ENCODE measurements at places on chromosomes 6 and 20.
A peak's percentile ranks its signal among the peaks of the same experiment; 100 is the strongest.

GRCh38 chr6:150592377-150592995 lies 7.2 kb upstream of the PLEKHG1 start:
- ATAC-seq, result no peak

- no peak for ATAC-seq
Measured at GRCh38 chr20:41191562-41192500, 54.5 kb downstream of the PLCG1 start.

GRCh38 chr6:72849346-72849745 lies 227.5 kb downstream of the KCNQ5 start:
- no peak for ATAC-seq

GRCh38 chr6:111741177-111741952 lies 131.9 kb downstream of the FYN start:
- no peak for ATAC-seq

DNA sequence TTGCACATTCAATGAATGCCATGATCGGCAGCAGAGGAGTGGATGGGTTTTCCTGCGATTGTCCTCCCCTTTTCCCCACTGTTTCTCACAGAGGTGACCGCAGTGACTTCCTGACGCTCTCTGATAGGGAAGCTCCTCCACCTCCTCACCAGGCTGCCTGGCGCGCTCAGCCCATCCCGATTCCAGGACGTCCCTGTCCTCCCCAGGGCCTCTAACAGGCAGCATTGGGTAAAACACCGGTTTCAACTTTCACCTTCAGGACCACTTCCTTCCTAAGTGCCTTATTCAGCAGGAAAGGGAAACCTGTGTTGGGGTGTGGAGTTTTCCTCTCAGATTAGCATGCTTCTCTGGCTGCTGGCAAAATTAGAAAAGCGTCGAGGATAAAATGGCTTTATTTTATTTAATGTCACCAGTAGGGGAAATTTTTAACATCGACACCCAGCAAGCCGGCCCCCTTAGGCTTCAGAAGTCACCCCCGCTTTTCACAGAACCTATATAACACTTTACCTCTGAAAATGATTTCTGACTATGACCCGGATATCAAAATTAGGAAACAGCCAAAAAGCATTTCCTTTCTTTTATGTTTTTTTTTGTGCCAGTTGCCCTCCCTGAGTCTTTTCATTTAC lies 570.4 kb upstream of the GJE1 start:
- peak; percentile 42 for ATAC-seq

DNA sequence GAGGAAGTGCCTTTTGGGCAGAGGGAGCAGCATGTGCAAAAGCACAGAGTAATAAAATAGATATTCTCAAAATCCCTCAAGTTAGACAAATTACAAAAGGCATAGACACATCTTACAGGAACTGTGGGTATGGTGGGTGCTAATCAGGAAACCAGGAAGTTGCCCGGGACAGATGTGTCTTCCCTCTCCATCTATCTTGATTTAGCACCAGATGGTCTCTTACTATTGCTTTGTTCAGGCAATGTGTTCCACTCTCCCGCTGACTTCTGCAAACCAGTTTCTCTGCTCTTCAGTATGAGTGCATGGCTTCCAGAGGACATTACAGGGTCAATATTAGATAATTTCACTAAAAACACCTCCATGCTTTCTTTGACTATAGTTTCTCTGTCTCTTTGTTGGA lies 13.2 kb downstream of the CITED2 start:
- ATAC-seq, result no peak

DNA sequence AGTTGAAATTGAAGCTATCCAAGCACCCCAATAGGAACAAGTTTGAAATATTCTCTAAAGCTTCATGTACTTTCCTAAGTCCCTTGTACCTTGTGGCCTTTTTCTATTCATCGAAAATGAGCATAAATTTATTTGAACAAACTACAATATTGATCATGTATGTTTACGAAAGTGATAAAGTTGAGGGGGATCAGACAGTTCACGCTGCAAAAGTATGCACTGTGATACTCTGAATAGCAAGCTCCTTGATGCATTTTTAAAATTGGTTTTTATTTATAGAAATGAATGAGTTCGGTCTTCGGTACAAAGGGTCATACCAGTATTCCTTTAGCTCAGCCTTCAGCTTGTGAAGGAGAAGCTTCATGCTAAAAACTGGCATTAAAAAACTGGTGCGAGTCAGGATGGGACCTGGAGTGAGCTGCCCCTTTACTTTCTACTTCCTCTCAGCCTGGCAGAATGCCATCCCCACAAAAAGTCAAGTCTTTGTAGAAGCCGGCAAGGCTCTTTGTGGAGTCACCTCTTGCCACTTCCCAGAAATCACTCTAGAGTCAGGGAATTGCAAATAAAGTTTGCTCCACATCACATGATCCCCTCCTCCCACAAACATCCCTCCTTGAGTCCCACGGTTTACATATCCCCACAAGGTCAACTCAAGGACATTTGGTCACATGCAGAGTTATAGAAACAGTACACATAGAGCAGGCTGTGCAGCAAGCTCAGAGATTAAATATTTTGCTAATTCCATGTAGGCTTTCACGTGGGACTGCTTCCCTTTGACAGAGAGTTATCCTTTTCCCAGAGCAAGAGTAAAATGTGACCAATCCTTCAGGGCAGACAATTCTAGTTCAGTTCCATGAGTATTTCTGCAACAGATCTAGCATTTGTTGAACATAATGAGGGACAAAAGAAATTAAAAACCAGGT lies 34.6 kb upstream of the ADGRF1 start:
- no peak for ATAC-seq

GRCh38 chr20:53923566-53924369 lies 146.6 kb downstream of the BCAS1 start:
- ATAC-seq, result no peak

DNA sequence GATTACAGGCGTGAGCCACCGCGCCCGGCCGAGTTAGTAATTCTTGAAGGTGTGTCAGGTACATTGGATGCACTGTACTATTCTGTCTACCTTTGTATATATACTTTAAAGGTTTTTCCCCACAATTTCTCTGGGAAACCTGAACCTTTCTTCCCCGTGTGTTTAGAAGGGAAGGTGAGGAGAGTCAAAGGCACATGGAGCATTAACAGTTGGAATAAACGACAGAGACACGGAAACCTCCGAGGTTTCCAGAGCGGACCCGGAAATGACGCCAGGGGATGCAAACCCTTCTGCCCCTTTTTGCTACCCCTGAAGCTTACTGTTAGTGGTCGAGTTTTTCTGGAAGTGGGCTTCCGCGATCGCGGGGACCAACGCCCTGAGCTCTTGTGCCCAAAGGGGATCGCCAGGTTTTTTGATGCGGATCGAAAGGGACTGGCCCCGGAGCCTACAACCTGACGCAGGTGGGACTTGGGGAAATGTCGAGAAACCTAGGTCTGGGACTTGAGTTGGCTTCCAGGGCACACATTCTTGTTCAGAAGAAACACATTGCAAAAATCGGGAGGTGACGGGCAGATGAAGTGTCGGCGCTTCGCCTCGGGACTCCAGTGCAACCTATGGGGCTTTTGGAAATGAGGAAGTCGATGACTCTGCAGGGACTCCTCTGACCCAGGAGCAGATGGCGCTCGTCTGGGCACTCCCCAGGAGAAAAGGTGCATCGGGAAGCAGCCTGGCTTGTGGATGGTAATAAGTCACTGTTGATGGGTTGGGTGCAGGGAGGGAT lies 218.2 kb downstream of the OR2B2 start:
- peak; percentile 58 for ATAC-seq

DNA sequence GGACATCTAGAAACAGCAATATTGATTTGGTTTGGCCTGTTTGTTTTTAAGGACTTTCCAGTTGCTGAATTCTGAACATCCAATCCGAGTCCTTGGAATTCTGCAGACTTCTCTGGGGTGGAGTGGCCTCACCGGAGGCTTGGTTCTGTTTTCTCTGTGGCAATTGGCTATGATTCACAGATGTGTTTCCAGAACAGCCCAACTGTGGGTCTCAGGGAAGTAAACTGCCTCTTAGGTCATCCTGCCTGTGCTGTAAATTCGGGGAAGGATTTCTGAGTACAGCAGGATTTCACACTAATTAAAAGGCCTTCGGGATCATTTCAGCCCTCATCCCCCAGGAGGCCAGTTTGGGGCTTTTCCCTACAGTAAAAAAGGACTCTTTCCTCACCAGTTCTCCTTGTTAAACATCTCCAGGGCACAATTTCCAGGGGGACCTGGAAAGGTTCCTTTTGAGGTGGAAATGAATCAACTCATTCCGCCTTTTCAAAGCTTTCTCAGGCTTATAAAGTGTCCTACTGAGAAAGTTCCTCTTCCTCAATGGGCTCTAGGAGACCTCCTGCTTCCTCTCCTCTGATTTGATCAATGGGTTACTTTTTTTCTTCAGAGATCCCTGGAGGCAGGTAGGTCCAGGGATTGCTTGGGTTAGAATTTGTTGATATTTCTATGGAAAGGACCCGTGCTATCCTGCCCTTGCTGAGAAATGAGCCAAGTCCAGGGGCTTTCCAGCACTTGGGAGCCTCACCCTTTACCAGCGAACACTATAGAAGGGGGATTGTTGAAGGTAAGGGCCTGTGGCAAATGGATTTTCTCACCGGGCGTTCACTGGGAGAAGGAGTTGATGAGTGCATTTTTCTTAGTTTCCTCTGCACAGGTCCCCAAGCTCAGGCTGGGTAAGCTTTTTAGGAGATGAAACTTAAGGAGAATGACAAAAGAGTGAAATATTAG lies 114.6 kb downstream of the CLIC5 start:
- no peak for ATAC-seq

GRCh38 chr6:118495485-118496280 lies 52.4 kb upstream of the PLN start:
- ATAC-seq, result no peak

- ATAC-seq, result no peak
Measured at GRCh38 chr6:75196081-75196687, 9.7 kb downstream of the COL12A1 start.

DNA sequence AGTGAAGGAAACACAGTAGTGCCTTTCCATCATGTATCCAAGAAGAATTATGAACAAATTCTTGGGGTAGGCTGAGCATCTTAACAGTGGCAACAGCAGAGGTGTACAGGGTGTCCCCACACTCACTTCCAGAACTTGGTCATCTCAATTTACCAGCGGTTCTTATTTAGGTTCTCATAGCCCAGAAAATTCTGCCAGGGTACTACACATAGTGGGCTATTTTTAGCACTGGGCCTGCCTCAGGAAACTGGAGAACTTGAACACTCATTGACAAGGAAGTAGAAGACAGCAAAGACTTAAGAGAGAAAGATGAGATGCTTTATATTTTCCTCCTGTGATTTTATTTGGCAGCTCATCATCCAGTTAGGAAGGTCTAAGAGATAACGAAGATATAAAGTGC lies 71.8 kb upstream of the PHIP start:
- ATAC-seq, result no peak

Measured in activated CD4-positive, CD25-positive, alpha-beta regulatory T cell treated with anti-CD3 and anti-CD28 coated beads, Interleukin-2, amount 50 U/mL, for 24 hours (primary cell).